Urothelium cell line (cell line): ENCODE measurements at places on chromosomes 2 and 18.

- peak; percentile 84 for DNase-seq
These were observed 204.8 kb downstream of the TFCP2L1 start for GRCh38 chr2:121080013-121080772.

DNA sequence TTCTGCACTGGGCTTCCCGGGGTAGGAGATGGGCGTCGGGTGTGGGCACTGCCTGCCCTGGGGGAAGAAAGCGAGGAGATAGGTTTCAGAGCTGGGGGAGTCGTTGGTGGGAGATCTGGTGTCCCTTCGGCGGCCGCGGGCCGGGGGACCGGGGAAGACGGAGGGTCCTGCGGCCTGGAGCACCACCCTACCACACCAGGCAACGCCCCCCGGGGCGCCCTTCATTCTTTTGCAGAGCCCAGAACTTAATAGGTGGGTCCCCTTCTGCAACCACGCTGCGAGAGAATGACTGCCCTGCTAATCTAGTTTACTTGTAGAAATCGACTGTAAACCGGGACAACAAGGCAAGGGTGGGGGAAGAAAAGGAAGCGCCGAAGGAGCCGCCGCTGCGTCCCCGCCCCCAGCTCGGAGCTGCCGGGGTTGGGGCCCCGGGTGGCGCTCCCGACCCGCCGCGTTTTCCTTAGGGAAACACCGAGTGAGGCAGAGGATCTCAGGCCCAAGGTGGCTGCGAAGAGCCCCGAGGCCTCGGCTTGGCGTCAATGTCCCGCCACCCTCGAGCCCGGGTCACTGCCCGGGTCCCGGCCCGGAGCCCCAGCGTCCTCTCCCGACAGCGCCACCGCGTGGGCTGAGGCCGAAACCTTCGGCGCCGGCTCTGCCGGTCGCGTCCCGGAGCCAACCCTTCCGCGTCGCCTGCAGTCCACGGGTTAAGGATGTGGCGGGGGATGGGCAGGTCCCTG is 5.4 kb upstream of the SATB2 start:
- DNase-seq = no peak

- DNase-seq = no peak
These were observed 20.0 kb upstream of the SPATA3 start for GRCh38 chr2:230975927-230976326.

DNA sequence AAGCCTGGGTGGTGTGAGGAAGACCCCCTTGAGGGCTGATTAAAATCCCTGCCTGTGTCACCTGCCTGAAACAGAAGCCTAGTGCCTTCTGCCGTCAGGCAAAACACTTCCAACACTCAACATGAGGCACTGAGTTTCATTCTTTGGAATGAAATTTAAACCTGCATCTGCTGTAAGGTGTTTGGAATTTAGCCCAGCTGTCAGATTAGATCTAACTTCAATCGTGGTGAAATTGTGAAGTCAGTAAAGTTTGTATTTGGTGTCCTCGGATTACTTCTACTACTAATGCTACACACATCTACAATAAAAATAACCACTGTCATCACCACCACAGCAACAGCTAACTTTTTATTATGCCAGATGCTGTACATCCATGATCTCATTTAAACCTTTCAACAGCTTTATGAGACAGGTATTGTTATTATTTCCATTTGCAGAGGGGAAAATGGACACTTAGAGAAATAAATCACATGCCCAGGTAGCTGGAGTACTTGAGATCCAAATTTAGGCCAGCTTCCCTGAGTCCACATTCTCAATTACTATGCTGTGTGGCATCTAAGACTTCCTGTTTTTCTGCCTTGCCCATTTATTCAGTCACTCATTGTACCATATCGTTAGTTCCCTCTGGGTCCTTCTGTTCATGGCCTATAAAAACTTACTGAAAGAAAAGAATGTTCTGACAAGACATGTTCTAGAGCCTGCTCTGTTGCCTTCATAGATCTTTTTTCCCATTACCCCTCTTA is 98.2 kb upstream of the GCFC2 start:
- DNase-seq = no peak

GRCh38 chr2:44902217-44903137 is 39.0 kb upstream of the SIX3 start:
- no peak for DNase-seq

GRCh38 chr18:36095936-36096519 is 28.7 kb upstream of the RPRD1A start:
- peak; percentile 11 for DNase-seq
